Activated CD4-positive, alpha-beta T cell treated with anti-CD3 and anti-CD28 coated beads for 36 hours (primary cell): ENCODE measurements at places on chromosomes 6 and 20. TPM values are rescaled to one million over a fixed set of nuclear protein-coding genes. Genes with fewer than 3 reads are reported as not detected.

The WFDC13 gene
- not detected for total RNA-seq

The SIRPB1 gene
- 1.0 TPM for total RNA-seq

The RCAN2 gene
- total RNA-seq, result 0.91 TPM

The MARCKS gene
- total RNA-seq, result 0.27 TPM

The HSF2 gene
- total RNA-seq, result 18.1 TPM

The FAM217A gene
- not detected for total RNA-seq

The DYNLT2 gene
- 2.4 TPM for total RNA-seq

- no peak overlapping the region for H3K27ac ChIP-seq
- DNase-seq, result no peak
- no peaks in the 10 kb centered on the region for H3K4me1 ChIP-seq
- H3K36me3 ChIP-seq, result no peaks in the 10 kb centered on the region
- no peak overlapping the region for H3K4me3 ChIP-seq
These were observed 61.0 kb downstream of the KIF6 start for GRCh38 chr6:39664173-39664572.

GRCh38 chr20:18983796-18984195 is 170.2 kb downstream of the SCP2D1 start:
- no peak overlapping the region for H3K27ac ChIP-seq
- no peak overlapping the region for H3K4me3 ChIP-seq
- no peaks in the 10 kb centered on the region for H3K36me3 ChIP-seq
- no peaks in the 10 kb centered on the region for H3K4me1 ChIP-seq
- no peak for DNase-seq

DNA sequence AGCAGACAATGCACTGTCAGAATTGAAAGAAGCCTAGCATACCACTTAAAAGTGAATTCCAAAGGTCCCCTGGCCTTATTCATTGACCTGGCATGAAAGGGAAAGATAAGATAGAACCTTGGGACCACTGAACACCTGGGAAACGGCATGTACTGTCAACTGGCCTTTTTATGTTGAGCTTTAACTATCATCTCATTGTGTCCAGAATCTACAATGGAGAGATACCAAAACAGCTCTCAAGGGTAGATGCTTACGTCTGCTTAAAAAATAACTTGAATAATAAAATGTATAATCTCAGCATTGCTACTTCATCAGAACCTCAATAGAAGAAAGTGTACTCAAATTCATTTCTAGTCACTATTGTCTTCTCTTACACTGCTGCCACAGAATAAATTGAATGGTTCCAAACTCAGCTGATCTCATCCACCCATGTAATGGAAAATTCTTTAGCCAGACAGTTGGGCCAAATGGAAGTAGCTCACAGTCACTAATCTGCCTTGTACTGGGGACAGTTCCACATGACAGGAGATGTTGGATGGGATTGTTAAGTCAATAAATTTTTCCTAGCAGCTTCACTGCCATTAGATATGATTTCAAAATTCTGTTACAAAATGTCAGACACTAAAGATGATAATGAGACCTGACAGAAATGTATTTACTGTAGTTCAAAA is 93.8 kb downstream of the MLIP start:
- no peaks in the 10 kb centered on the region for H3K27me3 ChIP-seq
- DNase-seq, result no peak
- no peak overlapping the region for H3K4me3 ChIP-seq
- H3K27ac ChIP-seq, result no peak overlapping the region
- no peaks in the 10 kb centered on the region for H3K36me3 ChIP-seq
- H3K4me1 ChIP-seq, result no peaks in the 10 kb centered on the region

GRCh38 chr6:33634161-33634727 is 13.1 kb downstream of the ITPR3 start:
- no peak overlapping the region for H3K27ac ChIP-seq
- peaks cover 62% of the 10 kb centered on the region for H3K4me1 ChIP-seq
- no peak for DNase-seq
- peak overlapping the region; percentile 71 for H3K4me3 ChIP-seq

DNA sequence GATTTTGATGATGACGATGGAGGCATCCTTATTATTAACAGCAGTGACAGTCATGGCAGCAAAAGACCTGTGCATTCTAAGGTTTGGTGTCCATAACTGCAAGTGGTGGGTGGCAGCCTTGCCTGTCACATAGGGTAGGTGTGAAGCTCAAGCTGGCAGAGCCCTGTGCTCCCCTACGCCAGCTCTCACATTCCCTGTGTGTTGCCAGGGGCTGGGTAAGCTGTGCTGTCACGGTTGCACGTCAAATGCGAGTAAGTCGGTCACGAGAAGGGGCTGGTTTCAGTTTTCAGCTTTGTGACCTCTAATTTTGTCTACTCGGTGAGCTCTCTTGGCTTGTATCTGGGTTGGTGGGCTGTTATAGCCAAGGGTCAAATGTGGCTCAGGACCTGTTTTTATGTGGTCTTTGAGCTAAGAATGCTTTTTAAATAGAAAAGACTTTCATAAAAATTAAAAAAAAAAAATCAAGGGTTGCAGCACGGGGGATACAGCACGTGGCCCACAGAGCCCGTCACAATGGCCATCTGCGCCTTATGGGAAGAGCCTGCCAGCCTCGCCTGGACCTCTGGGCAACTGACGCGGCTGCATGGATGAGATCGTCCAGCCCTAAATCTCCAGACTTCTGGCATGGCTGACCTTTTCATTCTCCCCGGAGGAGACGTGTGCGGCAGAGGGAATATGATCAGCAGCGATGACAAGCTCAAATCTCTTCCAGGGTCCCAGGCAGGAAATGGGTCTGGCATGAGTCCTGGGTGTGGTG is 148.5 kb downstream of the PHACTR3 start:
- no peak overlapping the region for H3K27ac ChIP-seq
- no peak overlapping the region for H3K4me3 ChIP-seq
- H3K36me3 ChIP-seq, result no peaks in the 10 kb centered on the region

GRCh38 chr6:149889326-149889725 is 8.6 kb downstream of the RAET1E start:
- no peaks in the 10 kb centered on the region for H3K36me3 ChIP-seq
- H3K4me3 ChIP-seq, result no peak overlapping the region
- no peak overlapping the region for H3K27ac ChIP-seq
- DNase-seq, result no peak
- H3K27me3 ChIP-seq, result peaks cover 4% of the 10 kb centered on the region

GRCh38 chr6:31222496-31222895 is 49.4 kb downstream of the HLA-C start:
- no peak overlapping the region for H3K27ac ChIP-seq
- H3K27me3 ChIP-seq, result no peaks in the 10 kb centered on the region
- no peaks in the 10 kb centered on the region for H3K4me1 ChIP-seq
- H3K4me3 ChIP-seq, result no peak overlapping the region
- DNase-seq, result no peak
- no peaks in the 10 kb centered on the region for H3K36me3 ChIP-seq

- H3K36me3 ChIP-seq, result peaks cover 17% of the 10 kb centered on the region
- peaks cover 60% of the 10 kb centered on the region for H3K4me1 ChIP-seq
- H3K4me3 ChIP-seq, result no peak overlapping the region
- H3K27ac ChIP-seq, result no peak overlapping the region
- no peak for DNase-seq
These were observed 133.8 kb downstream of the ARID1B start for GRCh38 chr6:156910938-156911337.

- H3K36me3 ChIP-seq, result no peaks in the 10 kb centered on the region
- no peak overlapping the region for H3K4me3 ChIP-seq
- H3K4me1 ChIP-seq, result no peaks in the 10 kb centered on the region
- DNase-seq, result no peak
- no peak overlapping the region for H3K27ac ChIP-seq
These were observed 26.4 kb downstream of the CRISP1 start for GRCh38 chr6:49839957-49840356.

GRCh38 chr20:32546918-32547752 is 38.0 kb downstream of the NOL4L start:
- peak overlapping the region; percentile 20 for H3K27ac ChIP-seq
- no peak for DNase-seq
- no peak overlapping the region for H3K4me3 ChIP-seq
- no peaks in the 10 kb centered on the region for H3K27me3 ChIP-seq

DNA sequence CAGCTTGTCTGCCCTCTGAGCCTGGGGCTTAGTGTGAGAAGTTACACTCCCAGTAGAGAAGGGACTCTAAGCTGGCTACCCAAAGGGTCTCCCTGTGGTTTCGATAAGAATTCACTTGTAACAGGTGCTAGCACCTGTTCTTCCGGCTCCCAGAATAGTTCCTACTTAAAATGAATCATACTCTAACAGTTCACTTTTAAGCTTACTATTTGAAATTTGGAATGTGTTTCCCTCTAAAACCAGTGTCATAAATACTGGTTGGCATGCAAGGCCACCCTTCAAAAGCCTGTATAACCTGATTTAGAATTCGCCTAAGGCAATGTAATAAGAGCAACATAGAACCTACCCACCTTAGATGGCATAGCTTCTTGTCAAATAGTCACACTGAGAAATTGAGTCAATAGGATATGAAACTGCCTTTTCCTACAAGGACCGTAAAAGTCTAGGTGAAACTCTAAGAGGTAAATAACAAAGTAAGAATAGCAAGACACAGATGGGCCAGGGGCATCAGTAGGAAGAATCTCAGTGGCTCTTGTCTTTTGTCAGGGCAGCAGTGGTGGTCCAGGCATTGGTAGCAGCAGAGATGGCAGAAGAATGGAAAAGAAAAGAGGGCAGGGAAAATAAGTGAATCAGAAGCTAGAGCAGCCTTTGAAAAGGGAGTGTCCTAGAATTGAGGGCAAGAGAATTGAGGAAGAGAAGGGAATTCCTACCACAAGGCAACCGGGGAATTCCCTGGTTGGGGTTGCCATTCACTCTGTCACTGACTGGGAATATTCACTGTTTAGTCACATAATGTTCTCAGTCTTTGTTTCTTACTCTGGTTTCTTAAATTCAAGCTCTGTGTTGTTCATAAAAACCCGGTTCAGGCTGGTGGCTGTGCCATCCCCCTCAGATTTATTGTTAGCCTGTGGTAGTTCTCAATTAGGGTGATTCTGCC is 91.5 kb downstream of the HIVEP2 start:
- no peak for DNase-seq

DNA sequence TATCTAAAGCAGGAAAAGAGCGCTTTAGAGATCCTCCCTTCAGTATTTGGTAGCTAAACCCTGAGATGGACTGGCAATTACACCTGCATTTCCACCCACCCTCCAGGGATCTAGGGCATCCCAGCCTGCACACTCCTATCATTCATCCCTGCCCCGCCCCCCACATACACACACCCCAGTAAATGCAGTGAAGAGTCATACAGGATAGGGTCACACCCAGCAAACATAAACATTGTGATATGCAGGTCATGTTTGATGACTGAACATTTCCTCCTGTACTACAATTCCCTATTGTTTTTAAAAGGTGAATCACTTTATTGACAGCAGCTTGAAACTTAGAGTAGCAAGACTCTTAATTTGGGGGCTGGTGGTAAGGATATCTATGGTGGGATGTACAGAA is 112.9 kb downstream of the FOXO3 start:
- H3K36me3 ChIP-seq, result peaks cover 2% of the 10 kb centered on the region
- H3K27me3 ChIP-seq, result no peaks in the 10 kb centered on the region
- DNase-seq, result no peak
- no peak overlapping the region for H3K4me3 ChIP-seq
- H3K27ac ChIP-seq, result no peak overlapping the region

DNA sequence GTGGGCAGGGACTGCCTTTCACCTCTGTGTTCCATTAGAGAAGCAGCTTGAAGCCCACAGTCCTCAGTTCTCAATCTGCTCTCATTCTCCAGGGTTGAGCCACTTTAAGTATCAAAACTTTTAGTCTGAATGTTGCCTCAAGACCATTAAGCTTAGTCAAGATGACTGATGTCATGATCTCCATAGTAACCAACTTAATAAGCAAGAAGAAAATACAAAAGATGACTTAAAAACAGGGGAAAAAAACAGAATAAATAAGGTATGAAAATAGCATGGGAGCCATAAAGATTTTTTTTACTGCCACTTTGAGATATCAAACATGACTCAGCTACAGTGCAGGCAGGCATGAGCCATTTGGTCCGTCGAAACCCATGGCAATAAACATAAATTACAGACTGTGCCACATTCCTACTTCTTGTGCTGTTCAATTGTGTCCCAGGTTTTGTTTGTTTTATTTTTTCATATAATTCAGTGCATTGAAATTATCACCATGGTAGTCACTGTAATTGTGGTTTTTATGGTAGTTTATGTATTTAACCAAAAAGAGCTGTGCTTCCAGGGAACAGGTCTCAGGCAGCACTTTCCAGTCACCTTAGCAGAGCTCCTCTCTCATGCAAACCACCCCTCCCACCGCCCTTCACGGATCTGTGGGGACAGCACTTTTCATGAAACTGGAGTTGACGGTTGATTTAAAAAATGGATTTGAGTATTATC is 156.5 kb upstream of the INSM1 start:
- H3K27ac ChIP-seq, result no peak overlapping the region
- peaks cover 10% of the 10 kb centered on the region for H3K27me3 ChIP-seq
- H3K36me3 ChIP-seq, result no peaks in the 10 kb centered on the region
- H3K4me3 ChIP-seq, result no peak overlapping the region
- H3K4me1 ChIP-seq, result no peaks in the 10 kb centered on the region
- DNase-seq, result no peak

DNA sequence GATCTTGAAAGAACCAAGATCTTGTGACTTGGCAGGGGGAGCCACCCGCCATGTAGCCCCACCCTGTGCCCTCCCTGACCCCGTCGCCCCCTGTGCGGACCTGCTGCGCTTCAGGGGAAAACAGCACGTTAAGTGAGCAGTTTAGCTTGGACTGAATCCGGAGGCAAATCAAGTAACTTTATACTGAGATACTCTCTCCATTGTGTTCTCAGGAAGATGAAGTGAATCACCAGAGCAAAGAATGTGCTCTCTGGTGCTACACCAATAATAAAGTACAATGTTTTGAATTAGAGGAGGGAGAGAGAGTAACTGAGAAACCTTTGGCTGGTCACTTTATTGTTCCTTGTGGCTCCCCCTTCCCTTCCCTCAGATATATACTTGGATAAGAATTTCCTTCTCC is 83.4 kb downstream of the TXNDC5 start:
- no peak for DNase-seq
- no peak overlapping the region for H3K27ac ChIP-seq

- peak; percentile 12 for DNase-seq
- H3K27me3 ChIP-seq, result peaks cover 53% of the 10 kb centered on the region
- peaks cover 10% of the 10 kb centered on the region for H3K4me1 ChIP-seq
These were observed at the start of gene SULF2 for GRCh38 chr20:47785311-47785853. SULF2 (minus strand) TSS chr20:47785481; CDS start chr20:47757363, 28,118 bp downstream.
